ENCODE measurements at places on chromosomes 1 and 21.

- DNase-seq: no peak
Measured at GRCh38 chr1:159092036-159092760, 15.6 kb upstream of the AIM2 start.

GRCh38 chr1:55051621-55052020, 12.3 kb downstream of the PCSK9 start:
- DNase-seq: no peak

DNA sequence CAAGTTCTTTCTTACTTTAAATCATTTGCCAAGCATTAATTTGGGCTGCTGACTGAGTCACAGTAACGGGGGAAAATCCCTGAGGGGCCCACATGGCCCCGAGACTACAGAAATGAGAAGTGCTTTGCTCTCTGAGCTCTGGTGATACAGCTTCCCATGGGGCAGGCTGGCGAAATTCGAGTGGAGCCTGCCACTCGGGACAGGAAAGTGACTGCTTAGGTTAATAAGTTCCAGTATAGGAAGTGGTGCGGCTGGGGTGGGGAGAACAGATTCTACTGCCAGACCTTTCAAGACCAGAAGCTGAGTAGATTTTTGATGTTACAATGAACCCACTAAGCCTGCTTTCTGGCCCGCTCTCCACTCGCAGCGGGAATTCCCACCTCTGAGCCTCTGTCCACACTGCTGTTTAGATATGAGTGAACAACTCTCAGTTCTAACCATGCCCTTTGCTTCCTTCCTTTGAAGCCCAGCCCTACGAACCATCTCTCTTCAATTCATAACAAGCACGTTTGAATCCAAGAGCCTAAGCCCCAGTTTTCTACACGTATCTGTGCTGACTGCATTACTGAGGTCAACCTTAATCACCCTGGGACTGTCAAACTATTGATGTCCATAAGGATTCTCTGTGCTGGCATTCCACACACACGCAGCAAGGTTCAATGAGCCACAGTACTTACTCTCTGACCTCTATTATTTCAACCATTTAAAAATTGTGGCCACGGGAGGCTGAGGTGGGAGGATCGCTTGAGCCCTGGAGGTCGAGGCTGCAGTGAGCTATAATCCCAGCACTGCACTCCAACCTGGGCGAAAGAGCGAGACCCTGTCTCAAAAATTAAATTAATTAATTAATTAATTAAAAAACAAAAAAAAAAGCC, 9.6 kb downstream of the ZBTB17 start:
- no peak for DNase-seq

- no peak for DNase-seq
Measured at GRCh38 chr1:64679177-64679576, 65.7 kb upstream of the RAVER2 start.

DNA sequence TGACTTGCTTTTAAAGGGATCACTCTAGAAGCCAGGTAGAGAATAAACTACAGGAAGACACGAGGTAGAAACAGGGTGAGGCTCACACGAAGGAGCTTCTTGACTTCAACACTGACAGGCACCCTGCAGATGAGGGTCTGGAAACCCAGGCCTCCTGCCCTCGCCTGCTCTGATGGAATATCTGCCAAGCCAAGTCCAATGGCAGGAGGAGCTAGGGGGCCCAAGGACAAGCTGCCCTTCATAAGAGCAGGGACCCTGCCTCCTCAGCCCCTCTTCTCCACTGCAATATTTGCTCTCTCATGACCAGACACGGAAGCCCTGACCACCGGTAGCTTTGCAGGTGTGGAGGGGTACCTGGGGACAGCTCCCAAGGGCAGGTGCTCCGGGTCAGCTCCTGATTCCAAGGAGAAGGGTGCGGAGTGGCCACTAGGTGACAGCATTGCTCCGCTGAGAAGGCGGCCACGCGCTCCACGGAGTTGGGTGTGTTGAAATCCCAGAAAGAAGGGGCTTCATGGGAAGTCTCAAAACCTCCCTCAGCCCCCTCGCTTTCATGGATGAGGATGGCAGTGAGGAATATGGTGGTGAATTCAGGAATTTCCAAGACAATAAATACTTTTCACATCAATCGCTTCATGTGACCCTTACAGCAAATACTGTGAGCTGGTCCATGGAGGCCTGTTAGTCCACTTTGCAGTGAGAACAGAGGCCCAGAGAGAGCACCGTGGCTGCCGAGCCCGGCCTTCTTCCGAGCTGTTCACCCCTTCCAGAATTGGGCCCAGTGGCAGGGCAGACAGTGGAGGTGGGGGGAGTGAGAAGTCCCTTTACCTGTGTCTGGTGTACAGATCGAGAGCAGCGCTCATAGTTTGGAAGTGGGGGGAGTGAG, 33.2 kb upstream of the PAX7 start:
- peak; percentile 47 for DNase-seq

DNA sequence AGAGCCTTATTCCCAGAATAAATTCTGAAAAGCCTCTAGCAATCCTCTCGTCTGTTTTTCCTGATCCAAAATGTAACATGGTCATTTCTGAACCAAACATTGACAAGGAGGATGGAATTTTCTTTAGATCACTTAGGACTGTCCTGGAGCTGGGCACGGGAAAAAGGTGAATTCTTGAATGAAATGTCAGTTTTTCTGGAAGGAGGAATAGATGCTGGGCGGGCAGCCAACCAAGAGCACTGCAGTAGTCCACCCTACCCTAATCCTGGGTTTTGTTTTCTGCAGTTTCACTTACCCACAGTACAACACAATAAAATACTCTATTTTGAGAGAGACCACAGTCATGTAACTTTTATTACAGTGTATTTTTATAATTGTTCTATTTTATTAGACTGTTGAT, 20.9 kb downstream of the RIT1 start:
- DNase-seq: no peak

DNA sequence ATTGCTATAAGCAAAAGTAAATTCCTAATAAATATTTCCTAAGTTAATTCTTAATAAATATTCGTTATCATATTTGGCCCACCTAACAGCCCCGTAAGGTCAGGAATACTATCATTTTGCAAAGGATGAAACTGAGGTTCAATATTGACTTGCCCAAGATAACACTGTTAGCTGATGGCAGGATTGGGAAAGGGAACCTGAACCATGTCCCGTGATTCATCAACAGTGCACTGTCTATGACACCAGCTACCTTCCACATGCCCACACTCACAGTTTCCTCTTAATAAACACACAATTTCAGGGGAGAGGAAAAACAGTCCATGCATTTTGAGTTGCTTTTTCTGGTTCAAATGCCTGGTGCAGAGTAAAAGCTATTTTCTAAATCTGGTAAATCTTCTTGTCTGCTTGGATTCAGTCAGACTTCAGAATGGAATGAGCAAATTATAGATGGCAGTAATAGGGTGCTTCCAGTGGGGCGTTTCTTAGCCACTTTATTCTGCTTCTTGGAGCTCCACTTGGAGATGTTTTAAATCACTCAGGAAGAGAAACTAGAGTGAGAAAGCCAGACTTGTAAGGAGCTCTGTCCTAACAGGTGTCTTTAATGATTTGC, 354.6 kb downstream of the PDE4B start:
- no peak for DNase-seq

DNA sequence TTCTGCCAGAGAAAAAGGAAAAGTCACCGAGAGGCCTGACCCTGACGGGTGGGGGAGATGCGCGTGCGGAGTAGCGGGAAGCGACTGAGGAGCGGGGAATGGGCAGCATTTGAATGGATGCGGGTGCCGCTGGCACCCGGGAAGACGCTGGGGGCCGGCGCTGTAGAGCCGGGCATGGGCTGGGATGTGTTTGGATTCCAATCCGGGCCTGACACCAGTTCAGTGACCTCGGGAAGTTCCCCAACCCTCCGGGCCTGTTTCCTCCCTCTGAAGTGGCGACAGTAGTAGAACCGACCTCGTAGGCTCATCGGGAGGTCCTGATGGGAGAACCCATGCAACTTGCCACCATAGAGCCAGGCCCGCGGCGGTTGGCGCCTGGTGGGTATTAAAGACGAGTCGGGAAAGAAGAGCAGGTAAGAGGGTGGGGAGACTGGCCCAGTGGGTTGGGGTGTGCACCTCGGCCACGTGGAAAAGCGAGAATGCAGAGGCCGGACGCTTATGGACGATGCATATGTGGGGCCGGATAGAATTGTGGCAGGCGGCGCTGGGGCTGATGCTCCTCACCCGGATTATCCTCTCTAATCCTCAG, 642 bp upstream of the SLC16A1 start:
- DNase-seq: peak; percentile 2

Measured in stimulated activated CD4-positive, alpha-beta T cell treated with anti-CD3 and anti-CD28 coated beads, Interleukin-15, amount 100 ng/mL, for 1 hour (primary cell).